ENCODE measurements at places on chromosomes 6 and 20. TPM values are rescaled to one million over a fixed set of nuclear protein-coding genes. Genes with fewer than 3 reads are reported as not detected.

DNA sequence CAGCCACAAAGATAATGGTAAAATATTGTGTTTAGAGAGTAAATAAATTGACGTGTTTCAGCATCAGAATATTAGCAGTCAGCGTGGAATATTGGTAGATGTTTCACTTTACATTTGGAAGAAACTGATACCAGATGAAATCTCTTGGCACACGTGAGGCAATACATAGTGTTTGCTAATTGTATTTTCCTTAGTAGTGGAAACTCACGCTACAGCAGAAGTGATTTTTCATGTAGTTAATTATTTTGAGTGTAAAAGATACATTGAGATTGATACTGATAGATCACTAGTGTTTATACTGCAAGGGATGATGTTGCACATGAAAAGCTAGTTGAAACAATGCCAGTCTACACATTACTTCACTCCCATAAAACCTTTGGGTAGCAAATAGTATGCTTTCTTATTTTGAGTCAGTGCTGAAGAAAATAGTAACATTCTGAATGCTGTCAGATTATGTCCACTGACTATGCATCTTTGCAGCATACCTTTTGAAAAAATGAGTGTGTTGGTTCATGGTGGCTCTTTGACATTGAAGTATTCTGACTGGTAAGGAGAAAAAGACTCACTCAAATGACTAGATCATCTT, 59.3 kb downstream of the CD2AP start:
- H3K27ac ChIP-seq = no peak overlapping the region
- no peak overlapping the region for H3K4me3 ChIP-seq
- no peaks in the 10 kb centered on the region for H3K4me1 ChIP-seq
- no peak for DNase-seq
- H3K36me3 ChIP-seq = no peaks in the 10 kb centered on the region

MATN4 gene
- 0.44 TPM for total RNA-seq

ERVFRD-1 gene
- total RNA-seq = 1.3 TPM

CDH26 gene
- 4.0 TPM for total RNA-seq

LMBRD1 gene
- 28.3 TPM for total RNA-seq

HSPA12B gene
- total RNA-seq = 53.7 TPM

- no peak overlapping the region for H3K27ac ChIP-seq
- H3K4me3 ChIP-seq = no peak overlapping the region
- DNase-seq = no peak
- no peaks in the 10 kb centered on the region for H3K36me3 ChIP-seq
- H3K4me1 ChIP-seq = peaks cover 8% of the 10 kb centered on the region
Observed at GRCh38 chr20:10721137-10721896, 47.5 kb upstream of the JAG1 start.

DNA sequence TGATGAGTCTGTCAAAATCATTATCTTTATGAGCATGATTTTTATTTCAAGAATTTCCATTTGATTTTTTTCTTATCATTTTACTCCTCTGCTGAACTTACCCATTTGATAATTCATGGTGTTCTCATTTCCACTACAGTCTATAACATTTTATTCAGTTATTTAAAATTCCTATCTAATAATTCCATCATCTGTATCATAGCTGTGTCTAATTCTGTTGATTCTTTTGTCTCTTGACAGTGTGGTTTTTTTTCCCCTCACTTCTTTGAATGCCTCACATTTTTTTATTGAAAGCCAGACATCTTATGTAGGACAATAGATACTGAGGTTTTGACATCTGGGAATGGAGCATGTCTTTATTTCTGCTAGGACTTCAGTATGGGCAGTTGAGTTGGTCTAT, 16.5 kb upstream of the APCDD1L start:
- no peaks in the 10 kb centered on the region for H3K36me3 ChIP-seq
- H3K27ac ChIP-seq = no peak overlapping the region
- no peaks in the 10 kb centered on the region for H3K27me3 ChIP-seq
- DNase-seq = no peak

- no peaks in the 10 kb centered on the region for H3K36me3 ChIP-seq
- no peaks in the 10 kb centered on the region for H3K27me3 ChIP-seq
- no peak overlapping the region for H3K4me3 ChIP-seq
- no peak for DNase-seq
- H3K27ac ChIP-seq = no peak overlapping the region
Observed at GRCh38 chr6:7468382-7469081, 72.9 kb upstream of the DSP start.

- H3K27ac ChIP-seq = no peak overlapping the region
- H3K4me3 ChIP-seq = no peak overlapping the region
- no peaks in the 10 kb centered on the region for H3K27me3 ChIP-seq
- H3K36me3 ChIP-seq = no peaks in the 10 kb centered on the region
Observed at GRCh38 chr6:159257846-159258245, 88.6 kb downstream of the FNDC1 start.

PBOV1 gene
- not detected for total RNA-seq

SLC4A11 gene
- 5.6 TPM for total RNA-seq

All from upper lobe of left lung (tissue), 6 donors.